ENCODE measurements at places on chromosomes 2 and 18.

DNA sequence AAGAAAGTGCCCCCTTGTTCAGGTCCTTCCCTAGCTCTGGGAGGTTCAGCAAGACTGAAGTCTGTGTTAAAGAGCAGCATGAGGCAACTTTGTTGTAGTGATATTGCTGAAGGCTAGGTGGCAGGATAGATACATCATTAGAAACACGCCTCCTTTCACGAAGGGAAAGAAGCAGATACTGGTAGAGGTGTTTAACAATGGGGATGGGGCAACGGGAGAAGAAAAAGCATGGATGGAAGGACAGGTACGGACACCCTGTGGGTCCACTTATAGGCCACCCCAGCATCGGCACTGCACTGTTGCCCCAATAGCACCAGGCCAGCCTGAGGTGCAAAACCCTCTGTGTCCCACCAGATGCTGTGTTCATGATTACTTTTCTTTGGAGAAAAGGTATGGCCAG is 3.5 kb upstream of the IGFBP5 start:
- DNase-seq, result peak; percentile 65

GRCh38 chr2:211812587-211812986 is 726.0 kb downstream of the ERBB4 start:
- peak; percentile 45 for DNase-seq

DNA sequence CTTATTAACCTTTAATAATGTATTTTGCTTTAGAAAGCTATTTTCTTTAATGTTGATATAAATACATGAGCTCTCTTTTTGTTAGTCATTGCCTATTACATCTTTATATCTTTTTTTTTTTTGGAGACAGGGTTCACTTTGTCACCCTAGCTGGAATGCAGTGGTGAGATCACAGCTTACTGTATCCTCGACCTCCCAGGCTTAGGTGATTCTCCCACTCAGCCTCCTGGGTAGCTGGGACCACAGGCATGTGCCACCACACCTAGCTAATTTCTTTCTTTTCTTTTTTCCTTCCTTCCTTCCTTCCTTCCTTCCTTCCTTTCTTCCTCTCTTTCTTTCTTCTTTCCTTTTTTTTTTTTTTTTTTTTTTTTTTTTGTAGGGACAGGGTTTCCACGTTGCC is 15.4 kb downstream of the NAB1 start:
- no peak for DNase-seq

- DNase-seq, result no peak
These were observed 2.7 kb downstream of the C18orf54 start for GRCh38 chr18:54360406-54360805.

DNA sequence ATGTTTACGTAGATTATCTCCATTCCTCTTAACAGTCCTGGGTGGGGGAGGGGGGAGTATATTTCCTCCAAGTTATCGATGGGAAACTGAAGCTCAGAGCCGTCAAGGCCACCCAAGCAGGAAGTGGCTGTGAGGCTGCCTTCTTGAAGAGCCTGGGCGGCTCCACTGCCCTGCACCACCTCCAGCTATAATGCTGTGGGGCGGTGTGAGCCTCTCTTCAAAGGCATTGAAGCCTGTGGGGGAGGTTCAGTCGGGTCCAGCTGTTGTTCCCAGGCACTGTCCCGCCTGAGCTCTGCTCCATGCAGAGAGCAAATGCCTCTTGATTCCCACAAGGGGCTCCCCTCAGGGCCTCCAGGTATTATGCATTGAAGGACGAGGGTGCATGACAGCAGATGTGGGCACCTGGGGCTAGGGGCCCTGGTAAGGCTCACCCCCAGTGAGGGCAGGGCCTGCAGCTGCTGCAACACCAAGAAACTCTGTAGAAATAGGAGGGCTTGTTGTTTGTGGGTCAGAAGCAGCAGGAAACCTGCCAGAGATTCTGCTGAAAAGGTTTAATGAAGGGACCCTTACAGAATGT is 29.5 kb upstream of the LAPTM4A start:
- no peak for DNase-seq

DNA sequence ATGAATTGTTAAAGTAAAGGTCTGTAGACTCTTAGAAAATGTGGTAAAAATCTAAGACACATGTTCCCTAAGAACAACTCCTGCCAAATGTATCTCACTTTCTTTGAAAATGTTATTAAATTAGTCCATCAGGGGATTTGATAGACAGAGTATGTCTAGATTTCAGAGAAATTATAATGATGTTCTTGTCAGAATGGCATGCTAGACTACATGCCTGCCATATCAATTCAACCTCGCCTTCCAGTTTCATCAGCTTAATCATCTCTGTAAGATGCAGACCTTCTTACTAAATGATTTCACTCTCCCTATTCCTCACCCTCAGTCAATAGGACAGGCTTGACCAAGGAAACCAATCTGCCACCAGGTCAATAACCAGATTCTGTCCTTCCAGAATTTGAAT is 368.4 kb downstream of the TXNL1 start:
- no peak for DNase-seq

GRCh38 chr2:3867469-3867868 is 164.1 kb downstream of the DCDC2C start:
- DNase-seq, result no peak

DNA sequence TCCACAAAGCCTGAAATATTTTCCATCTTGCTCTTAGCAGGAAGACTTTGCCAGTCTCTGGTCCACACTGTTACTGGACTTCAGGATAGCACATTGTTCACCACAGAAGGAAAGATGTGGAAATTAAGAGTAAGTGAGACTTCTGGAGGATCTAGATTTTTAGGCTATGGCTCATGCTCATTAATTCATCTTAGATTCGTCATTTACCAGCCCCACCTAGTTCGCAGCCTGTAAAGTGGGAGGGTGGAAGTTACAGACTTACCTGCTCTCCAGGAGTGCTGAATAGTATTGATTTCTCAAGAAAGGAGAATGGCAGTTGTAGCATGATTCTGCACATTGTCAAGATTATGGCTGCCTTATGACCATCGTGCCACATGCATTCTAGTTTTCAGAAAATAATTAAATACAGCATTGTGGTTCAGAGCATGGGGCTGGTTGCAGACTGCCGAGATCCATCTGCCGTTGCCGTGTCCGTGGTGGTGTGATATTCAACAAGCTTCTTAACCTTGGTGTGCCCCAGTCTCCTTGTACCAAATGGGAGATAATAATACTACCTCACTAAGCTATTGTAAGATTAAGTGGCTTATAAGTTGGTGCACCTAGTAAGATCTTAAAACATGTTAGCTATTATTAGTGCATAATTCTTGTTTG is 56.8 kb downstream of the RNF144A start:
- DNase-seq, result no peak

DNA sequence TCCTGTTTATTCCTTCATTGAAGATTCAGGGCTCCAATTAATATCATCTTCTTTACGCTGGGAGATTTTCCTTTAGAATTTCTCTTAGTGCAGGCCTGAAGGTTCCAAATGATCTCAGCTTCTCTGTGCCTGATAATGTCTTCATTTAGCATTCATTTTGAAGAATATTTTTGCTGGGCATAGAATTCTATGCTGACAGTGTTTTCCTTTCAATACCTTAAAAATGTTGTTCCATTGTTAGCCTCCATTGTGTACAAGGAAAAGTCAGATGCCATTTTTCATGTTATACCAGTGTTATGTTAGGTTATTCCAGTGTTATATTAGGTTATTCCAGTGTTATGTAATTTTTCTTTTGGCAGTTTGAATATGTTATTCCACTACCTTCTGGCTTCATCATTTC is 14.9 kb upstream of the OR6B3 start:
- no peak for DNase-seq

DNA sequence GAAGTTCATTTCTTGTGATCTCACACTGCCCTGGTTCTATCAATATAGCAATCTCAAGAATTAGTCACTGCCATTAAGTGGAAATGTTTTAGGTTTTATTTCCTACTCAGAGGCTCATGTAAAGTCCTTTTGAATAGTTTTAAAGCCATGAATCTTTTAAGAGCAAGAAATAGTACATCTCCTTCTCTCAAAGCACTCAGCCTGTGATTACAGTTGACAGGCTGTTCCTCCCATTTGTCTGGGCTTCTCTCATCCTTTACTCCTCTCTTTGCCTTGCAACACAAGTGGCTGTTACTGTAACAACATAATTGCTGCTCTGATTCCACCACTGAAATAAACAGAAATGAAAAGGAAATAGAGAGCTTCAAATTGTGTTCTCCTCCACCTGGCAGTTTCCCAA is 18.4 kb downstream of the GRP start:
- no peak for DNase-seq

DNA sequence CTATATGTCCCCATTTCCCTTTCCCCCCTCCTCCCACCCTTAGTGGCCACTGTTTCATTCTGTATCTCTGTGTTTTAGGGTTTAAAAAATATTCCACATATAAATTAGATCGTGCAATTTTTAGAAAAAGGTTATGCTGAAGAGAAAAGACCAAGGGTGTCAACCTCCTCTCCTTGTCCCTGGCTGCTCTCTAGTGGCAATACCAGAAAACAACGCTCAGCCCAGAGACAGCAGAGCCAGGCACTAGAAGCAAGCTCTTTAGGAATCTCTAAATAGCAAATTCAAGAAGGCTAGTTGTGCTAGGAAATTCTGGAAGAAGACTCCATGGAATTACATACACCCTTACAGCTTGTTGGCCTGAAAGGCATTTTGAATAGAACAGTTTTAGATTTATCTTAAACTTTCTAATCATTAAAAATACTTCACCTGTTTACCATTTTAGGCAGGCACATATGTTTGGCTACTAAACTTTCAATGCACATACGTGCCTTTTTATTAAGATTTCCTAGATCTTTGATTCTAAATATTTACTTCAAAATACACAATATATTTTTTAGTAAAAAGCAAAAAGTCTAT is 35.1 kb upstream of the RASGRP3 start:
- DNase-seq, result no peak

GRCh38 chr2:226649871-226650660 is 149.6 kb downstream of the IRS1 start:
- no peak for DNase-seq

DNA sequence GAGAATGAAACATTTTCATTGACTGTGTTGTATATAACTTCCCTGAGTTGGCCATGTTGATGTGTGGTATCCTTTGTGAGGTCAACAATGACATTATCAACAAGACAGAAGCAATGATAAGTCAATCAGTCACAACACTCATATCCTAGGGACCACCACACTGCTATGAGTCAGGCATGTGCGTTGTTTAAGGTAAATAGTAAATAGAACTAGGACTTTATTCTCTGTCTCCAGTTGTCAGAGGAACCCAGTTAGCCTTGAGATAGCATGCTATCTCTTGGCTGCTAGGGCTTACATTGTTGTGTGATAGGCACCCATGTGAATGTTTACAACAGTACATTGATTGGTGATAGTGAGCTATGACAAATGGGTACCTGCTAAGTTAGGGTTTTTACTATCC is 37.3 kb downstream of the GPD2 start:
- DNase-seq, result no peak

DNA sequence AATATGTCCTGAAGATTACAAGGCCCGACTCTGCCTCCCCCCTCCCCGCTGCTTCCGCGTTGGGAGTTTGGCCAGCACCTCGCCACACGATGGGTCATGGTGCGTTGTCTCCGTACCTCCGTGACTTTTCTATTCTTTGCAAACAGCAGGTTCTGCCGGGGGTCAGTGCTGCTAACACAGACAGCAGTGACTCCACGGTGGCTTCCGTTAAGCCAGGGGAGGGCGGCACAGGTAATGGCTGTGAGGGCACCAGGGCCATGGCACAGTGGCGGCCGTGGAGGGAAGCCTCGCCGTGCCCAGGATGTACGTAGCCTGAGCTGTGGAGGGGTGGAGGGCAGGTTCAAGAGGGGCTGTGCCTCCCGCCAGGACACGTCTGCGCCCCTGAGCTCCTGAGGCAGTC is 115.5 kb downstream of the NFATC1 start:
- no peak for DNase-seq

Measured in Right ventricle myocardium inferior (tissue), 1 donor.